Activated B cell treated with CpG ODN at 0.5 μM for 24 hours (primary cell): ENCODE measurements at places on chromosomes 16 and 17.

DNA sequence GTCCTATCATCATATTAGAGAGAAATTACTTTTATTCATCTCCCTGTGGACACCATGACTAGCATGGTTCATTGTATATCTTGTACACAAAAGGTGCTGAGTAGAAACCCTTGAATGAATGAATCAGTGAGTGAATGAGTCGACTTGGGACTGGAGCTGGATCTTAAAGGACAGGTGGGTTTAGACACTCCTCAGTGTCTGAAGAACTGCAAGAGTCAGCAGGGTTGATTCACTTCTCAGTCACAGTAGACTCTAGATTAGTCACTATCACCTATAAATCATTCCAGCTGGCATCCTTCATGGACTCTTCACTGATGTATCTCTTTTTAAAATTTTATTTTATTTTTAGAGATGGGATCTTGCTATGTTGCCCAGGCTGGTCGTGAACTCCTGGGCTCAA lies 30.1 kb upstream of the PMFBP1 start:
- no peak for DNase-seq

GRCh38 chr16:52613508-52613907 lies 66.6 kb upstream of the TOX3 start:
- no peak for DNase-seq

DNA sequence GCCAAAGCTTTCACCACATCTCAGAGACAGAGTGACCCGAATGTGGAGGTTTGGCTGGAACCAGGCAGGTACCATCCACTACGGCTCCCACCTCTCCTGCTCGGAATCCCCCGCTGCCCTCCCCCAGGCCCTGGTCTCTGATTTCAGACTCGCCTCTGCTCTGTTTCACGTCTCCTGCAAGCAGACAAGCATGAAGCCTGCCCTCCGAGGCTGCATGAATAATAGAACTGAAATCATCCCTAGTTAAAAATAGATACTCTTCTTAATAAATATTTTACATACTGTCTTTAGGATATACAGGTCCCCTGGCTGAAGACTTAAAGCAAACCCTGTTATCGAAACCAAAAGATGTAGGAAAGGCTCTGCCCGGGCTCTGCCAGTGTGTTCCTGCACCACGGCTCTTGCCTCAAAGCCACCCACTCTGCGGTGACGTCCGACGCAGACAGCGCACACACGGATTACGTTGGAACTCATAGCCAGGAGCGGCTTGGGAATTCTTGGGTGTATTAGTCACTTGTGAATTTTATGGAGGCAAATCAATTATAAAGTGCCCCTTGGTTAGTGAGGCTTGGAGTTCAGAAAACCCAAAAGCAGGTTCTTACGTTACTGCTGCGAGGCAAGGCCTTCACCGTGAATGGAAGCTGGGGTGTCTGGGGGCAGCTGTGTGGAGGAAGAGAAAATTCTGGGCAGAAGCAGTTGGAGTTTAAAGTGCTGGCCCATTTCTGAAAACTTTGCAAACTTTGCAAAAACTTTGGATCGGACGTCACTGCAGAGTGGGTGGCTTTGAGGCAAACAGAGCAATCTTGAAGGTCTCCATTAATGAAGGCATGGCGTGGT lies 25.6 kb upstream of the NPTX1 start:
- no peak for DNase-seq

GRCh38 chr16:81181013-81181720 lies 57.3 kb upstream of the BCO1 start:
- no peak for DNase-seq

GRCh38 chr17:7438656-7439460 lies 454 bp upstream of the FGF11 start:
- no peak for DNase-seq

DNA sequence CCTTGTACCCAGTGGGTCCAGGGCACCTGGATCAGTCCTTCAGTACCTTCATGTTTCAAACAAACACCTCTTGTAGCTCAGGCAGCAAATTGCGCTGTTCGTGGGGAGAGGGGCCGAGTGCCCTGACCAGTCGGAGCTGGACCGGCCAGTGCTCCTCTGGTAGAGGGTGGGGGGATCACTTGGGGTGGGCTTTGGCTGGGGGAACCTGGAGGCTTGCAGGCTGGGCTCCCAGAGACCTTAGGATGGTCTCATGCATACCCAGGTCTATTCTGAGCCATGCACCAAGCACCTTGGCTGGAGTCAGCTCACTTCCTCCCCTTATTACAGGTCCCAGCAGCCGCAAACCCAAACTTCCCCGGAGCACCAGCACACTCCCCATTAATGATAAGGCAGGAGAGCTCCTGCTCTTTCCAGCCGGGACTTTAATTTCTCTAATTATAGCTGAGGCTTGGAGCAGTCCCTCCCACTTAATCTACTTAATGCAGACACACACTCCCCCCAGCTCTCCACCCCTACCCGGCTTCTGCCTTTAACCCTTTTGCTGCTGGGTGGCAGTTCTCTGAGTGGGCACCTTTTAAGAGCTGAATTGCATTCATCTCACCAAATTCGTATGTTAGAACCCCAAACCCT lies 26.3 kb upstream of the MGAT5B start:
- DNase-seq, result no peak

DNA sequence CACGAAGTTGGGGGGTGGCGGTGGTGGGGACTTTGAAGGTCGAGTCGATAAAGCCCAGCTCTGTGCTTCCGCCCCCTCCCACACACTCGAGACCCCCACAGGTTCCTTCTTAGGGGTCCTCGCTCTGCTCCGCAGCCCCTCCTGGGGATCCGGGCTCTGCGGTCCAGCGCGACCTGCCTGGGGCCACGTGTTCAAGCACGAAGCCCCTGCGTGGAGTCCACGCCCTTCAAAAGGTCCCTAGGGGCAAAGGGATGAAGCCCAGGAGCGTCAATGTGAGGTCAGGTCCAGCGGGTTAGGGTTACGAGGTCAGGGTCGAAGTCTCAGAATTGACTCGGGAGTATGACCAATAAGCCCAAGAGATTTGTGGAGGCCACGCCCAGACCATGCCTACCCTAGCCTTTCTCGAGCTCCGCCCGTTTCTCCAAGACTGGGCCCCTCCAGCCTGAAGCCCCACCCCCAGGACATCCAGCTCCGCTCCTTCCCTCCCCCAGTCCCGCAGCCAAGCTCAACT lies 786 bp upstream of the CACNA1G start:
- DNase-seq, result no peak

GRCh38 chr17:45222996-45223538 lies 1.4 kb downstream of the FMNL1 start:
- no peak for DNase-seq

DNA sequence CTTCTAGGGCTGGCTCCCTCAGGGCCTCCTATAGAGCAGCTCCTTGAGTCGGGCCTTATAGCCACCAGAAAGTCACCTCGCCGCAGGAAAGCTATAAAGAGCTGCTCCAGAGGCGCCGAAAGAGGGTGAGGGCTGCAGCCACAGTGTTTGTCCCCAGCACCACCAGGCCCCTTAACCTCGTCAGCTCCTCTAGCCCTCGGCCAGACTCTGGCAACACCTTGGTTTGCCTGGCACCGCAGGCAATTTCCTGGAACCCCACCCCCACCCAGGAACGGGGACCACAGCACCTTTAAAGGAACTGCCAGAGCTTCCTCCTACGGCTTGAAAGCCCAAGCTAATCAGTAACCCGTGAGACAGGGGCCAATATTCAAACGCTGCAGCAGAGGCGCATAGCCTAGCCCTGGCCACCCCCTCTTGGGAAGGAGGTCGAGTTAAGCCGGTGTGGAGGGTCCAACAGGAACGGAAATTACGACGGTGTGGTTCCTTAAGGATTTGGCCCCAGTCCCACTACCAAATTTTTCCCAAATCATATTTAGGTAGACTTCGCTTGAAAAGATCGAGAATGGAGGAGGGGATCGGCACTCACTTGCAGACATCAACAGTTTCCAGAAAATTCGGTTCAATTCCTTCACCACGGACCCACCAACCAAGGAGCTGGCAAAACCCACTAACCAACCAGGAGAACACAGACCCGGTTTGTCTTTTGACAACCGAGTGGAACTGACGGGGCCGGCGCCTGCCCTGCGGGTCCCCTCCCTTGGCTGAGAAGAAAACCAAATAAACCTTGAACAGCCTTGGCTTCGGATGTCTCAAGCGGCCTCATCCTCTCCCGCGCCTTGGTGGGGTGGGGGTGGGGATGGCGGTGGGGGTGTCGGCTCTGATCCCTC lies 3.0 kb downstream of the HOXB6 start:
- no peak for DNase-seq

- DNase-seq, result no peak
Measured at GRCh38 chr16:1918351-1919326, at the start of gene HS3ST6. Gene HS3ST6 (minus strand): TSS chr16:1918415. CDS start chr16:1918323, 92 bp downstream.

DNA sequence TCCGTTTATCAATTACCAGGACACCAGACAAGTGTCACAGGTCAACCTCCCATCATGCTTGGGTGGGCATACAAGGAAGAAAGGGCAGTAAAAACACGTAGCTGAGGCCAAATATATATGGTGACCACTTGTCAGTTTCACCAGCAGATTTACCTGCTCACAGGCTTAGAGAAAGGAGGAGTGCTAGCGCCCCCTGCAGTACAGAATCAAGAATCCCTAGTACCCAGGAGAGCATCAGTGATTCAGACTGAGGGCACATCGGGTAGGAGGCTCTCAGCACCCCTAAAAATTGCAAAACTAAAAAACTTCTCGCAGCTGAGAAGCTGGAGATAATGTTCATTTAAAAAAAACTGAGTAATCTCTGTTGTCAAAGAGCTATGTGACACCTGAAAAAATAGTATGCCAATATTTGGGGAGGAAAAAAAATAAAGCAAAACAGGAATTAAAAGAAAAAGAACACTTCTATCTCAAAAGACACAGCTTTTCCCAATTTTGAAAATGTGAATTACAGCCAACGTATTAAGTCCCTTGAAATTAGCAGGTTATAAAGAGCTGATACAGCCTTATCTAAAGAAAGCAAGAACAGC lies 21.2 kb upstream of the MON1B start:
- no peak for DNase-seq

- no peak for DNase-seq
Measured at GRCh38 chr16:55083052-55083451, 152.4 kb downstream of the IRX5 start.

DNA sequence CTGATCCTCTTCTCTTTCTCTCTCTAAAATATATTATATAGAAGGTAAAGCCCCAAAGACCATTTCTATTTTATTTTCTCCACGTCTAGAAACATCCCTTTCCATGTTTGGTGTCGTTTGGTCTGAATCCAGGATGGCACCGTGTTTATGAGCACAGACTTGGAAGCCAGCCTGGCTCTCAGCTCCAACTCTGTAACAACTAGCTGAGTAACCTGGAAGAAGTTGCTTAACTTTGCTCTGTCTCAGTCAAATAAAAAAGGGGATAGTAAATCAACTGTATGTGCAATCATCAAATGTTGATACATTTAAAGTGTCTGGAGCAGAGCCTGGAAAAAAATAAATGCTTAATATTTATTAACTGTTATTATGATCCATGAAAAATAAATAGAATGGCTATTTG lies 249.8 kb upstream of the MAF start:
- DNase-seq, result no peak

DNA sequence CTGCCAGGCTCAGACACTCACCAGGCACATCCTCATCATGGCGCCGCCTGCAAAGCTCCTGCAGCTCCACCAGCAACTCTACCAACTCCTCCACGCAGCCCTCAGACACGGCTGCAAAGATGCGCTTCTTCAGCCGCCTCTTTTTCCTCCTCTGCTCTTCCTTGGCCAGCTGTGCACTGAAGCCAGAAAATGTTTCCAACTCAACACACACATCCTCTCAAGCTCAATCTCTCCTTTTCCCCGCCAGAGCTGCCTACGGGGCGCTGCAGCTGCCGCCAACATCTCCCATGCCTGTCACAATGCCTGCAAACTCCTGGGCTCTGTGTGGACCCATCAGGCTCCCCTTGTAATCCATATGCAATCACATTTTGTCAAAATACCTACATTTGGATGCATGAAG lies 14.2 kb downstream of the TRPV3 start:
- DNase-seq, result no peak

DNA sequence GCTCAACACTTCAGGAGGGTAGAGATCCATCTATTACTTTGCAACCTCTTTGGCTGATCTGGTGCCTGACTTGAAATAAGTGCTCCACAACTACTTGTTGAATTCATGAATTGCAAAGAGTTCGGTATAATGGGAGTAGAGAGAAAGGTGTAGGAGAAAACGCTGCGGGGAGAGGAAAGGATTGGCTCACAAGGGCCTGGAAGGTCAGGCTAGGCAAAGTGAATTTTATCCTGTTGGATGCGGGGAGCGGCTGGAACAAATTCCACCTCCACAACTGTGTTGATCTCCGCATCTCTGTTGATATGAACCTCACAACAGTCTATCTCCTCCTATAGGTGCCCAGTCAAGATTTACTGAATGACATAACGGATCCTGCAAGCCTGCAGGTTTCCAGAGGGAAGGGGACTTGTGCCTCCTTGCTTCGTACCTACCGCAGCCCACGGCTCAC lies 684 bp downstream of the SLX4 start:
- no peak for DNase-seq

DNA sequence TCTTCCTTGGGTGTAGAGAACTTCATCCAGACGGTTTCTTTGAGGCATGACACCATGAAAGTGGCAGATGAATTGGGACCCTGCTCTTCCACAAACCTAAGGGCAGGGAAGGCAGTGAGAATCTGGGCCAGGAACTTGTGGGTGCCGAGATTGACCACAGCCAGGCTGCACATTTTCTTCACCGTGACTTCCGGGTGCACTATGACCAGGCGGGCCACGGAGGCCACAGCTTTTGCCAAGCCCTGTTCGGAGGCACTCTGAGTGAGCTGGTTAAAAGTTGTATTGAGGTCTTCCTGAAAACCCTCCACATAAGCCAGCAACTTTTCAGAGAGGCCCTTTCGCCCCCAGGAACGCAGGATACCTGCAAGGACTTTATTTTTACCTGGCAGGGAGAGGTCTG lies 5.9 kb downstream of the GEMIN4 start:
- DNase-seq, result no peak

DNA sequence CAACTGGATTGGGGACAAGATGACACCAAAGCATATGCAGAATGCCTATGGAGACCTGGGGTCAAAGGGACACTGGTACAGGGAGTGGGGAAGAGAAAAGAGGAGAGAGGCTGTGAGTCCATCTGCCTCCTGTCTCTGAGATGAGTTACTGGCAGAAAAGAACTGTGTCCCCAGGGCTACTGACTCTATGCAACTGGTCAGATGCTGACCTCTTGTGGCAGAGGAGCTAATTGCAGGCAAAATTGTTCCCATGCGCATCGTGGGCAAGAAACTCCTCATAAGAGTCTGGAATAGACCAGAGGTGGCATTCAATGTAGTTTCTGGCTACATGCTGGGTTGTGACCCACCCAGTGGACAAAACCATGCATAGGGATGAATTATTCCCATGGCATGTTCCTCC lies 26.1 kb upstream of the MLKL start:
- DNase-seq, result no peak

GRCh38 chr16:610513-611381 lies 20.0 kb upstream of the WFIKKN1 start:
- DNase-seq, result no peak

GRCh38 chr16:10878328-10878643 lies 1.3 kb downstream of the CIITA start:
- DNase-seq, result no peak

DNA sequence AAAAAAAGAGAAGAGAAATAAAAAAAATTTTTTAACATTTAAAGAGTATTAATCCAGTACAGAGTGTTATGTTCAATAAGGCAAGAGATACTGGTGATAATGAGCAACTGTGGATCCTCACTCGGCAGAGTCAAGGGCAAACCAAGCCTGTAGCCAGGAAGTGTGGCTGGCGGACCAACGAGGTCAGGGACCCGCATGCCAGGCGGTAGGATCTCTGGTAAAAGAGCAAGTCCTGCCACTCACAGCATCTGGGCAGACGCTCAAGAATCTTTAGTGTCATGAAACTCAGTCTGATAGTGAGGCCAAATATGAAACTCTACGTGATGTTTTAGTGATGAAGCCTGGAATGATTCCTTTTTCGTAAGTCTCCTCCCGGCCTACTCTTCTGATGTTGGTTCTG lies 8.3 kb upstream of the GEMIN4 start:
- no peak for DNase-seq

- DNase-seq, result no peak
Measured at GRCh38 chr16:4032768-4033167, 83.5 kb downstream of the ADCY9 start.
